Kidney capillary endothelial cell (primary cell): ENCODE measurements at places on chromosomes 2 and 18.

- DNase-seq, result no peak
Measured at GRCh38 chr2:119155633-119156032, 2.9 kb downstream of the C1QL2 start.

- no peak for DNase-seq
Measured at GRCh38 chr2:147577323-147577997, 267.4 kb upstream of the ACVR2A start.

GRCh38 chr2:106034325-106034724 lies 159.8 kb downstream of the UXS1 start:
- no peak for DNase-seq

- DNase-seq, result no peak
Measured at GRCh38 chr2:233358335-233358734, 4.0 kb downstream of the DGKD start.

DNA sequence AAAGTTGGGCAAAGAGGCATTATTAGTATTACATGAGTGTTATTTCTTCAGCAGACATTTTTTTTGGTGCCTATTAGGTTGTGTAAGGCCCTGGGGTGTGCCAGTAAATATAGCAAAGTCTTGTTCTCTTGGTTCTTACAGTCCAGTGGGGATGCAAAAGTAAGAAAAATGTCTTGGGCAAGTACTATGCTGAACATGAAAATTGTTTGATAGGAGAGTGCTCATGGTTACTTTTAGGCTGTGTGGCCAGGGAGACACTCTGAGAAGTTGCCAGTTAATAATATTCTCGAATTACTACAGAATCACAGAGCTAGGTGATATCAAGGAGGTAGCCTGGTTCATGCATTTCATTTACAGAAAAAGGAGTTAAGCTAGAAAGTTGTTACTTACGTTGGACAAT lies 1.9 kb downstream of the AGFG1 start:
- DNase-seq, result no peak

- DNase-seq, result no peak
Measured at GRCh38 chr2:187505065-187505672, 49.1 kb downstream of the TFPI start.
